ENCODE measurements at places on chromosomes 2 and 18. TPM values are rescaled to one million over a fixed set of nuclear protein-coding genes. Genes with fewer than 3 reads are reported as not detected.

DNA sequence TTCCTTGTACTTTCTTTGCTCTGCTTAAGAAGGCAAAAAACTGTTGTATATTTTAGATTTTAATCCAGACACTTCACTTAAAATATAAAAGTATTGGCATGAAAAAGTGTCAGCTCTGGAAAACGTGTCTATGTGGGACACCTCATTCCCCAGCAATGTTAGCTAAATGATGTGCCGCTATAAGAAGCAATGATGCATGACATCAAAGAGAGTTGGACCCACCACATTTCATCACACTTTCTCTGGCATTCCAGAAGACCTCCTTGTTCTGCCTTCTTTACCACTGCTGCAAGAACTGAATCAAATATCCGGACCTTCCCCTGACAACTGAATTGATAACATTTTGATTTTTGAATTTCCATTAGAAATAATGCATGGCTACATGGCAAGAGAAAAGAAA lies 242.4 kb upstream of the TANK start:
- no peak for DNase-seq

GRCh38 chr2:126041391-126042047 lies 614.4 kb upstream of the GYPC start:
- DNase-seq: no peak

MREG gene
- total RNA-seq: 4.5 TPM

GRCh38 chr2:119371111-119371510 lies 4.3 kb downstream of the DBI start:
- DNase-seq: peak; percentile 75

TYMS gene
- 23.4 TPM for total RNA-seq

- DNase-seq: no peak
These were observed 594.8 kb downstream of the METTL4 start for GRCh38 chr18:1976484-1976883.

GRCh38 chr2:163690896-163691295 lies 44.9 kb downstream of the FIGN start:
- DNase-seq: no peak

GRCh38 chr2:36717603-36718266 lies 21.2 kb downstream of the VIT start:
- DNase-seq: no peak

DNA sequence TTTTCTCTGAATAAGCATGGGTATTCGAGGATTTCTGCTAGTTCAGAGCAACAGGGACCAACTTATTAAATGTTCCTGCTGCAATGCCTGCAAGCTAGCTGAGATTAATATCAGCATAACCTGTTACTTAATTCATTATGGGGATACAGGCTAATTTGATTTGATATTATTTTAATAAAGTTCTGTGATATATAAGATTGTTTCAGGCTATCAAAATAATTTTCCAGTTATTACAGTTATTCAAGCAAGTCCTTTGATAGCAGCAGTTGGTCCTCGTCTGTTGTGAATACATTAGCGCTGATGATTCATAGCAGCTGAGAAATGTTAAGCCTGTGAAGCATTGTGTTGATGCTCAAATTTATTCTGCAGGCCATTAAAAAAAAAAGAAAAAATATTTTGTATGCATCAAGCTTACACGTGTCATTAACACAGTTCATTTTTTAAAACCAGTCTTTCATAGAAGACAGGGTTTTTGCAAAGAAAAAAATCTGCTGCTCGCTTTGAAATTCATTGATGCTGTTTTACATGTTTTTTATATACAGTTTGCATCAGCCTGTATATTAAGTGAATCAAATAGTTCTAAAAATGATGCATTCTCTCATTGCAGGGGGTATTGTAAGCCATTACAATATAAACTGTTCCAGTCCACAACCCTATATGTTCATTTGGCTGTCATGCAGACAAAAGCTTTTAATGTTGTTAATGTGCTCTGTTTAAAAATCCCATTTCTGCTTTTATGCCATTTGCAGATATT lies 482.5 kb downstream of the BCL11A start:
- DNase-seq: peak; percentile 73

CD8B2 gene
- 0.40 TPM for total RNA-seq

DNA sequence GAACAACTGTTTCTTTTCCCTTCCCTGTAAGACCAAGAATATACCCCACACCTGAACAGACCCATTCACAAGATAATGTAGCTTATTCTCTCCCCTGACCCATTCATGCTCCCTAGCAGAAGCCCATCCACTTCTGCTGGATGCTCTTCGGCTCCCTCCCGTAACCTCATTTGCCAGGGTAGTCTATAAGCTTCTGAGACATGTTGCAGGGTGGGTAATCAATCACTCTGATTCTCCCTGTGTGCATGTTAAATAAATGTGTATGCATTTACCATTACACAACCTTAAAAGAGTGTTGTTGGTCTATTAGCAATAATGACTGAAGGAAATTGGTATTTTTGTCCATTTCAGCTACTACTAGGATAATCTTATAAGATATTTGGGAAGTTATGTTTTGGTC lies 1.3 kb downstream of the SLC19A3 start:
- DNase-seq: no peak

DNA sequence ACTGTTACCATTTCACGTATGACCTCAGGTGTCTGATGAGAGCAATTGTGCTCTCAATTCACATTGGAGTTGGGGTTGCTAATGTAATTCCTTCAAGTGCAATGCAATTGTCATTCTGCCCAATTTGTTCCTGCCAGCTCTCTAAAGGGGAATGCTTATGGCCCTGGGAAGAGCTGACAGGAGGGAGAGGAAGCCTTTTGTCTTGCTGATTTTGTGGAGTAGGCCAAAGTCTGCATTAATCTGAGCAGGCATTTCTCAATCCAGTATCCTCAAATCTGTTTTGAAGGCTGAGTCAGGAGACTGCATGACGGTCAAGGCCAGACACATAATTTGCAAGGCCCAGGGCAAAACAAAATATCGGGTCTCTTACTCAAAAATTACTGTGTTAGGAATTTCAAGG lies 326.4 kb upstream of the SPHKAP start:
- no peak for DNase-seq

PTPRM gene
- 160 TPM for total RNA-seq

DNA sequence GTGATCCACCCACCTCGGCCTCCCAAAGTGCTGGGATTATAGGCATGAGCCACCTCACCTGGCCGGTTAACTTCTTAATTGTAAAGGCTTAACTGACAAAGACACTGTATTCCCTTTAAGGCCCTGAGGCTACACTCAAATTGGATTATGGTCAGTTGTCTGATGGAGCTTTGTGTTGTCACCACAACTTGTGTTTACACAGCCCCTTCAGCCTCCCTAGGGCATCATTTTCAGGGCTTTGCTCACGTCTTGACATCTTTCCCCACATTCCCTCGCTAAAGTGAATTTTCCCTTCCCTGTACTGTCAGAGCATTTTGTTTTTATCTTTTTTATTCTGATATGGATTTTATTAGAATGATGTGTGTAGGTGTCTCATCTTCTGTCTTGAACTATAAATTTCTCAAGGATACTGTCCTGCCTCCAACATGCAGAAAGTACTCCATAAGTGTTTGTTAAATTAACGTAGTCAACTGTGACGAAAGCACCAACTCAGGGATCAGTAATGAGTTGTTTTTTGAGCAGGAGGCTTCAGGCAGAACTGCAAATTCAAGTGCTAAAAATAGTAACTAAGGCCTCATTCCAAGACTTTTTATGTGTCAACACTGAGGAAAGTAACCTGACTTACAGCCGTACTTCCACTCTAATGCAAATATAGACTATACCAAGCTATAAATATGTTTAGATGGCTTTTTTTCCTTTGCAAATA lies 77.1 kb upstream of the NARS1 start:
- DNase-seq: no peak

- DNase-seq: no peak
These were observed 240.3 kb downstream of the ZNF521 start for GRCh38 chr18:25111377-25112288.

GREB1 gene
- total RNA-seq: 14.4 TPM

DNA sequence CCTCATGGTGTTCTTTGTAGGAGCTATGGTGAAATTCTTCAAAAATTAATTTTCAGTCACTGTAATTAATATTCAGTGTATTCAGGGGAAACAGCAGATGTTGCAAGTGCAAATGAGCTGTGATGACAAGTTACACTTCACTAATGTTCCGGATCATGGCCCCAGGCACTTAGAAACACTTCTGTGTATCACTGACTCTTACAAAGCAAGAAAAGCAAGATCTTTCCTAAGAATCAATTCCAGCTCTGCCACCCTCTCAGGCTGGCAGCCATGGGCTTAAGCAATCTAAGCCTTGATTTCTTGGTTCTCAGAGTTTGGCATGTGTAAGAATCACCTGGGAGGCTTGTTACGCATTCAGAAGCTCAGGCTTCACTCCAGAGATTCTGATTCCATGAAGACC lies 78.0 kb downstream of the MARCHF4 start:
- no peak for DNase-seq

- DNase-seq: no peak
These were observed 33.7 kb downstream of the EN1 start for GRCh38 chr2:118813601-118814339.

GRCh38 chr2:165660361-165660760 lies 133.7 kb downstream of the GALNT3 start:
- no peak for DNase-seq
